ENCODE measurements at places on chromosomes 2 and 18.

DNA sequence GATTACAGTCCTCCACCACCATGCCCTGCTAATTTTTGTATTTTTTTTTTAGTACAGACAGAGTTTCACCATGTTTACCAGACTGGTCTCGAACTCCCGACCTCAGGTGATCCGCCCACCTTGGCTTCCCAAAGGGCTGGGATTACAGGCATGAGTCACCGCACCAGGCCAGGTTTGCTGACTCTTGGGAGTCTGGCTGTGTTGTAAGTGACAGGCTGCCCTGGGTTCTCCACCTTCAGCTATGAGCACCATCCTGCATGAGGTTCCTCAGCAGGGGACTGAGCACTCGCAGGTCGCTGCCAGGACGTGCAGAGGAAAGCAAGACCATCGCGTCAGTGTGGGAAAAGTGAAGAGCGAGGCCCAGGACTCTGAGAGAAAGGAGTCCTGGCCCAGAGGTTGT, 112.6 kb upstream of the NDUFV2 start:
- DNase-seq = no peak

- DNase-seq = no peak
Measured at GRCh38 chr2:178287652-178288344, 93.5 kb downstream of the OSBPL6 start.

GRCh38 chr2:197181491-197181890, 129.1 kb downstream of the ANKRD44 start:
- DNase-seq = no peak

DNA sequence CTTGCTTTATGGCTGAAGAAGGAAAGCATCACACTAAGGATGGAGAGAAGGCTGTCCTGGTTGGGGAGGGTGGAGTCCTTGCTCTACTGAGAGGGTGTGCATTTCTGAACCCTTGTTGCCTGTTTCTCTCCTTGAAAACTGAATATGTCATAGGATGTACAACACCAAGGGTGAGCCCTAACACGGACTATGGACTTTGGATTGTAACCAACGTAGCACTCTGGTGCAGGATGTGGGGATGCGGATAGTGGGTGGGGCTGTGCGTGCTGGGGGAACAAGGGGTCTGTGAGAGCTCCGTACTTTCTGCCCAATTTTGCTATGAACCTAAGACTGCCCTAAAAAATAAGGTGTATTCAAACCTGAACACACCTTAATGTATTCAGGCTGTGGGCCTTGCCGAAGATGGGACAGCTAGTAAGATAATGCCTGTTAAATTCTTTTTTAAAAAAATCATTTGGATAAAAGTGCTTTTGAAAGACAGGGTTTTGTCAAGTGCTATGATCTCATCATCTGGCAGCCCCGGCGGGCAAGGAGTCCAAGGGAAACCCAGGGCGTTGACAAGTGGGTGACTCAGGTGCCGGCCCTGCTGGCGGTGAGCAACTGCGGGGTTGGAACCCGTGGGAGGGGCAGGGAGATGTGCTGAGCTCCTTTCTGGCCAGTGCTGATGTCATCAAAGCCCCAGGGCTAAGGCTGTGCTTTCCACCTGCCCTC, 54.0 kb downstream of the GATA6 start:
- DNase-seq = peak; percentile 68

DNA sequence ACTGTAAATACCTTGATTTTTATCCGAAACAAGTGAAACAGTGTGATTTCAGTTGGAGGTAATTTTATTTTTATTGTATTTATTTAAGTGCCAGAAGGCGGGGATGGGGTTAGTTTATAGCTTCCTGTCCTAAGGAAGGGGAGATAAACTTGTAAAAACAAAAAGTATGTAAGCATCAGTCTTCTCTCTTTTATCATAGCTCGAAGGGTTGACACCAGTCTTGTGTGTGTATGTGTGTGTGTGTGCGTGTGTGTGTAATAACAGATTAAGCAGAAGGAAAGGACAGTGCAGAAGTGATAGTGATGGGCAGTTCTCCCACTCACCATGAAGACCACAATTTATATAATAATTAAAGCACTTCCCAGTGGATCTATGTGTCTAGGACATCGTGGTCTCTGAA, 793.3 kb downstream of the PLCL1 start:
- no peak for DNase-seq

GRCh38 chr2:201307876-201308275, 47.5 kb downstream of the CASP8 start:
- DNase-seq = no peak

GRCh38 chr2:197641666-197642065, 33.7 kb downstream of the RFTN2 start:
- no peak for DNase-seq

- peak; percentile 15 for DNase-seq
Measured at GRCh38 chr18:6205706-6206105, 209.0 kb downstream of the L3MBTL4 start.

GRCh38 chr2:228268301-228268700, 86.8 kb upstream of the SPHKAP start:
- DNase-seq = no peak

- no peak for DNase-seq
Measured at GRCh38 chr18:57353137-57353939, 981 bp downstream of the ST8SIA3 start.

- peak; percentile 20 for DNase-seq
Measured at GRCh38 chr2:213065583-213066442, 85.6 kb downstream of the IKZF2 start.

- DNase-seq = no peak
Measured at GRCh38 chr2:3091696-3092095, 285.9 kb downstream of the EIPR1 start.

DNA sequence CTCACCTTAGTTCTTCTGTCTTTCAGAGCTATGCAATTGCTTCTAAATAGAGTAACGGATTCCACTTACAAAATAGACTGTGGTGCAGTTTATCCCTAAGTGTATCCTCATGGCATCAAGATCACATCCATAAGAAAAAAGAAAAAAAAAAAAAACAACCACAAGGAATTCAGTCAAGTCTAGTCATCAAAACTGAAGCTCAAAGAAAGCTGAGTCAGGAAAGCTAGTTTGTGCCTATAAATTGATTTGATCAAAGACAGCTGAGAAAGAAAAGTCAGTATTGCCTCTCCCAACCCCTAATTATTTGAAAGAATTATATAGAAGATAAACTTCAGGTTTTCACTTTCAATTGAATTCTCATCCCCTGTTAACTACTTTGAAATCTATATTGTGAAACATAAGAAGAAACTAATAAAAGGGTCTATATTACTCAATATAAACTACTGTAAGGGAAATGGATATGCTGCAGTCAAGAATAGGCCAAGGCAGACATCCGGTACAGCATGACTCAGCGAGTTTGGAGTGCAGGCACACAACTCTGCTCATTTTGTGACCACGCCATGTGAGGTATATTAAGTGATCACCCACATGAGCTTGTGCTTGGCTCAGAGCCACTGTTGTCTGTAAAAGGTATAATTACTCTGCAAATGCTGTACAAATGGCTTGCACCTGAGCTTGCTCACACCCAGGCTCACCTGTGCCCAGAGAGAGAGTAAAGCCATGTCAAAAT, 568.1 kb upstream of the CRIM1 start:
- DNase-seq = no peak

DNA sequence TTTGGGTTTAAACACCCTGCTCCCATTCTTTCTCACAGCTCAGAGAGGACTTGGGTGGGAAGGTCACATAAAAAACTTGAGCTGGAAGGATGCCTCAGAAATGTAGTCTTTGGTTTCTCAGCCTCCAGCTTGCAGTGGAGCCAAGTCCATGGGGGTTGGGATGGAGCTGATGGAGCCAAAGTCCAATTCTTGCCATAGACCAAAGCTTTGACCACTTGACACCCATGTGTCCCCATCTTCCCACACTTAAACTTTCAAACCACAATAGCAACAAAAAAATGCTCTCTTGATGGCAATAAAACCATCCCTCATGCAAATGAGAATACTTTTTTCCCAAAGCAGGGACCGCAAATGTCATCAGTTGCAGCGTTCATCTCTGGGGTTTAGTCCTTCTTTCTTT, 14.7 kb upstream of the DAW1 start:
- no peak for DNase-seq

- no peak for DNase-seq
Measured at GRCh38 chr2:174263997-174264396, 15.7 kb upstream of the OLA1 start.

GRCh38 chr2:171447675-171448074, 13.6 kb downstream of the DCAF17 start:
- DNase-seq = no peak

DNA sequence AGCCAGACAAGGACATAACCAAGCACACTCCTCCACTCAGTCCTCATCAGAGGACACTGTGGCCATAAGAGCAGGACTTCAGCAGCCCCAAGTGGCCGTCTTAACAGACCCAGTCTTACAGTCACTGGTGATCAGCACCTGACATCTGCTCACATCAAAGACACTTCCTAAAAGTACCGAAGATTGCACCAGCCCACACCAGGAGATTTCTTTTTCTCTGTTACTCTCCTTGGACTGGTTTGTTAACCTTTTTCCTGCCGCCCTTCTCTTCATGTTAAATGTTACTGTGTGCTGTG, 44.1 kb downstream of the MRPS5 start:
- no peak for DNase-seq

- no peak for DNase-seq
Measured at GRCh38 chr2:239262484-239263230, 138.2 kb downstream of the HDAC4 start.

- DNase-seq = no peak
Measured at GRCh38 chr2:31748041-31748440, 167.3 kb upstream of the SRD5A2 start.

DNA sequence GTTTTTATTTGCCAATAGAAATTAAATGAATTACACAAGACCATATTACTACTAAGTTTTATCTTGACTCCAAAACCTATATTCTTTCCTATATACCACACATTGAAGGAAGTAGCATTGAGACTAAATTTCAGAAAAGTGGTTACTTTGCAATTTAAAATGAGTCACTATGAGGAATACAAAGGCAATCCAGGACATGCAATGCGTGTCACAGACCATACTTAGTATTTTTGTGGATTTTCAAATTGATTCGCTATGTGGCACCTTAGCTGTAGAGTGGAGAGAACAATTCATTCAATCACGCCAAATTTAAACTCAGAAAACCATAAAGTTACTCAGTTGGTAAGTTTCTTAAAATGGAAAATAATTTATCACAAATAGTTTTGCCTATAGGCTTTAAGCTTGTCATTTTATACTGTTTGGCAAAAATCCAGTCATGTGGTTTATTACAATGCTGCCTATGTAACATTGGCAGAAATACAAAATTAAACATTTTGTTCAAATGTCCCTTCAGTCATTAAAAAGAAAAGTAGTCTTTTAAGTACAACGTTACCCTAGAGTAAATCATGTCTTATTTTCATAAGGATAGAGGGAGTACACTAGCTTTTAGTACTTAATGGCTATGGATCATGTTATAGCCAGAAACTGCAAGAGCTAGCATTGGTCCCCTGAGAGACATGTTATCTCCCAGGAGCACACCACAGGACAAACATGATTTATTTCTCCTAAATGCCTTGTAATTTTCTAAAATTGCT, 222.8 kb upstream of the CDH7 start:
- no peak for DNase-seq

- DNase-seq = no peak
Measured at GRCh38 chr18:59941331-59941730, 41.5 kb downstream of the PMAIP1 start.

DNA sequence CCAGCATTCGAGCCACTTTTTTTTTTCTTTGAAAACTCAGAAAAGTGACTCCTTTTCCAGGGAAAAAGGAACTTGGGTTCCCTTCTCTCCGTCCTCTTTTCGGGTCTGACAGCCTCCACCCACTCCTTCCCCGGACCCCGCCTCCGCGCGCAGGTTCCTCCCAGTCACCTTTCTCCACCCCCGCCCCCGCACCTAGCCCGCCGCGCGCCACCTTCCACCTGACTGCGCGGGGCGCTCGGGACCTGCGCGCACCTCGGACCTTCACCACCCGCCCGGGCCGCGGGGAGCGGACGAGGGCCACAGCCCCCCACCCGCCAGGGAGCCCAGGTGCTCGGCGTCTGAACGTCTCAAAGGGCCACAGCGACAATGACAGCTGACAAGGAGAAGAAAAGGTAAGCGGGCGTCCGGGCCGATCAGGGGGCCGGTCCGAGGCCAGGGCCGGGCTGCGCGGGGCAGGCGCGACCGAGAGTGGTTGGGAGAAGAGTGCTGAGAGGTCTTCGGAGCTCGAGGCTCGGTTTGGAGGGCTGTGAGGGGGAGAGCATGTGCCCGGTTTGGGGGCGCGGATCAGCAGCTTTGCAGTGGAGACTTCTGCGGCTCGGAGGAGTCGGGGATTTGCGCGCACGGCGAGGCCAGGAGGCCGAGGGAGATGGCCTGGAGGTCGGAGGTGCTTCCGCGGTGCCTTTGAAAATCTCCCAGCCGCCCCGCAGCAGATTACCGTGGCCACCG, 502 bp downstream of the EPAS1 start:
- peak; percentile 44 for DNase-seq

DNA sequence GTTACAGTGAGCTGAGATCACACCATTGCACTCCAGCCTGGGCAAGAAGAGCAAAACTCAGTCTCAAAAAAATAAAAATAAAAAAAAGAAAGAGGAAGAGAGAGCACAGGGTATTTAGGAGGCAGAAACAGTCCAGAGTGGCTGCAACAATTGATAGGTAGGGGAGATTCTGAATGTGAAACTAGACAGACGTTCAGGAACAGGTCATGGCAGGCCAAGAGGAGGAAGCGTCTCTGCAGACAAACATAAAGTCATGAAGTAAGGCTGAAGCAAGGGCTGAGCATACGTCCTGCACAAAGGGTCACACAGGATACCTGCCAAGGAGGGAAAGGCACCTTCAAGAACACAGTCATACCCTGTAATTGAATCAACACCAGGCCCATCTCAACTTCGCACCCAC, 64.1 kb upstream of the ZNF532 start:
- DNase-seq = no peak

- DNase-seq = no peak
Measured at GRCh38 chr2:218783688-218784087, 1.7 kb downstream of the CYP27A1 start.

DNA sequence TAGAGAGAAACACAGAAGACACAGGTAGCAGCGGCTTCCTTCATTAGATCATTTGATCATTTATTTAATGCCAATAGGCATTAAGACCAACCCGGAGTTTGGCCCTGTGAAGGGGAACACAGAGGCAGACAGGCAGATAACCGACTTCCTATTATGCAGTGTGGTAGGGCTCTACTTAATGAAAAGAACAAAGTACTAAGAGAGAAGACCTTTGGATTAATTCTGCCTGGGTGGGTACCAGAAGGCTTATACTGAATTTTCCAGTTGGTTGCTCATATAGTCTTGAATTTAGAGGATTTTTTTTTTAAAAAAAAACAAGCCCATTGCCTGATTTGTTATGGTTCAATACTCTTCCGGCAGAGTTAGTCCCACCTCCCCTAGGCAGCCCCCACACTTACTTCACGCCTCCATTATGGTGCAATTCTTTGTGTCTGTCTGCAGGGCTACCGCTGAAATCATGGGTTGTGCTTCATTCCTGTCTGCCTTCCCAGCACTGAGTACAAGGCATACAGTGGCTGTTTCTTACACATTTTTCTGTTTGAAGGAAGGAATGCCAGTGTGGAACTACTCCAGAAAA, 244.3 kb upstream of the APCDD1 start:
- no peak for DNase-seq

DNA sequence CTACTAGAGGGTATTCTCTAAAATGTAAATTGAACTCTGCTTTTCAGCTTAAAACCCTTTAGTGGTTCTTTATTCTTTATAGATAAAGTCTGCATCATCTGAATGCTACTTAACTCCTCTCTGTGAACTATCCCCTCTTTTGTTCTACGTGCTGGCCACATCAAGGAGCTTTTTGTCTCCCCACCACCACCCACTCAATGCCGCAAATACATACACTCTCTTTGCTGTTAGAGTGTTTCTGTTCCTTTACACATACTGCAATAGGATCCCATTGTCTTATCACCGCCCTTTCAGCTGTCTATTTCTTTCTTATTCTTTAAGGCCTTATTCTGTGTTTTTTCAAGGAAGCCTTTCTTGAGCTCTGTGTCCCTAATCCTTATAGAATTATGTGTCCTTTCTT, 83.3 kb downstream of the EML4 start:
- no peak for DNase-seq
